ENCODE measurements at places on chromosomes 2 and 18.

GRCh38 chr18:62672600-62672999, 42.7 kb upstream of the PHLPP1 start:
- no peak for DNase-seq

DNA sequence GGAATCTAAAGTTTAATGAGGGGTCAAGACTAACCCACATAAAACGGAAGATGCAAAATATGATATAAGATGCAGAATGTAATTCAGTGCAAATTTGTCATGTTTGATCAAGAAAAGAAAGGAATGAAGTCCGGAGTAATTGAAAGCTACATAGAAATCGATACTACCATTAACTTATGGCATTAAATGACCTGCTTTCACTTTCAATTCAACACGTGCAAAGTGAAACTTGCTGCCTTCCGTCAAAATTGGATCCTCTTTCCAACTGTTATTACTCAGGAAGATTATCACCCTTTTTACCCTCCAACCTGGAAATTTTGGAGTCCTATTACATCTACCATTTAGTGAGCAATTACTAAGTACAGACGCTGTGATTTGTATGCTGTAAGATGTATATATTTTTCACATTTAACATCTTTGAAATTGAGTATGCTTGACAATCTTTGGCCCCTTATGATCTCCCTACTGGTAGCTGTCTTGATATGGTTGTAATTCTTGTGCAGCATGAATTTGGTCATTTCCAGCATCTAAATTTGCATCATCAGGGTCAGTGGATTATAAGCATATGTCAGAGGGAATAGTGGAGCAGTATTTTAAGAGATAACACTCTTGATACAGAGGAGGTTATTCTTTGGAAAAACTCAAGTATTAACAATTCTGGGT, 18.6 kb downstream of the UNC80 start:
- DNase-seq = no peak

- no peak for DNase-seq
Observed at GRCh38 chr2:229887441-229887840, 34.4 kb downstream of the TRIP12 start.

DNA sequence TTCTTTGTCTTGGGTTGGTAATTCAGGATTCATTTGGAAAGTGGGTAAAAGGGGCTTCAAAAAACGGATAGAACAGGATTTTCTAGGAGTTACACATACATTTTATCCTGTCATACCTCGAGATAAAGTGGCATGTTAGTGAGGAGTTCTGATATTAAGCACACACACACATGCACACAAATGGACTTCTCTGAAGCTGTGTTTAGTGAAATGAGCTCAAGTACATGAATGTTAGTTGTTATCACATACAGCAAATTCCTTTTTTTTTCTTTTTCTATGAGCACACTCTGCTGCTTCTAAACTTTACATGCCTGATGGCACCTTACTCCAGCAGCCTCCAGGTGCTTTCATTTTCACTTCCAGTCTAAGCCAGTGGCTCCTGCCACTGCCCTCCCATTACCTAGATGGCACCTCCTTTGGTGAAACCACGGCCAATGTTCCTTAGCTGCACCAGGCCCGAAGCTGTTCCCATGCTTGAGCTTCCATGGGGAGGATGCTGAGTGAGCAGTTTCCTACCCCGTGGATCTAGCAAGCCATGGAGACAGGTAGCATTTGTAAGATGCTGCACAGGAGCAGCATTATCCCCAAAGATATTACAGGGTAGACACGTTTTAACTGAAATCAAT, 49.7 kb downstream of the STAT1 start:
- no peak for DNase-seq

GRCh38 chr18:40613721-40614120, 1341.3 kb upstream of the PIK3C3 start:
- DNase-seq = no peak

DNA sequence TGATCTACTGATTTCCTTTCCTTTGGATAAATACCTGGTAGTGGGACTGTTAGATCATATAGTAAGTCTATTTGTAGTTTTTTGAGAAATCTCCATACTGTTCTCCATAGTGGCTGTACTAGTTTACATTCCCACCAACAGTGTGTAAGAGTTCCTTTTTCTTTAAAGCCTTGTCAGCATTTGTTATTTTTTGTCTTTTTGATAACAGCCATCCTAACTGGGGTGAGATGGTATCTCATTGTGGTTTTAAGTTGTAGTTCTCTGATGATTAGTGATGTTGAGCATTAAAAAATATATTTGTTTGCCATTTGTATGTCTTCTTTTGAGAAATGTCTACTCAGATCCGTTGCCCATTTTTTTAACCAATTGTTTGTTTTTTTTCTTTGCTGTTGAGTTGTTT, 33.9 kb upstream of the EPG5 start:
- no peak for DNase-seq

GRCh38 chr2:240818293-240819125, 1.5 kb downstream of the KIF1A start:
- DNase-seq = no peak

DNA sequence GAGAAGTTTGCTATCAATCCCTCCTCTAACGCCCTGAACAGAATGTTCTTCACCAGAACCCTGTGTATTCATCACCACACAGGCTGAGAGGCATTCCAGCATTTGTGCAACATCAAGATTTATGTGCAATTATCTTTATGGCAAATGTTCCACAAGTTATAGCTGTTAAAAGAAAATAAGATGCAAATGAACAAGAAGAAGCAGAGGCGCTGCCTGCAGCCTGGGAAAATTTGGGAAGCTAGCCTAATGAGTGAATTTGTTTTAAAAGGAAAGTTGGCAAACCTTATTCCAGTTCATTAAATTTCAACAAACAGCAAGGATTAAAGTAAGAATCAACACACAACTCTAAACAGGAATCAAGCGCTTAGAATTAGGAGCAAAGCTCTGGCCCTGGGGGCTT, 5.3 kb downstream of the TPO start:
- no peak for DNase-seq

DNA sequence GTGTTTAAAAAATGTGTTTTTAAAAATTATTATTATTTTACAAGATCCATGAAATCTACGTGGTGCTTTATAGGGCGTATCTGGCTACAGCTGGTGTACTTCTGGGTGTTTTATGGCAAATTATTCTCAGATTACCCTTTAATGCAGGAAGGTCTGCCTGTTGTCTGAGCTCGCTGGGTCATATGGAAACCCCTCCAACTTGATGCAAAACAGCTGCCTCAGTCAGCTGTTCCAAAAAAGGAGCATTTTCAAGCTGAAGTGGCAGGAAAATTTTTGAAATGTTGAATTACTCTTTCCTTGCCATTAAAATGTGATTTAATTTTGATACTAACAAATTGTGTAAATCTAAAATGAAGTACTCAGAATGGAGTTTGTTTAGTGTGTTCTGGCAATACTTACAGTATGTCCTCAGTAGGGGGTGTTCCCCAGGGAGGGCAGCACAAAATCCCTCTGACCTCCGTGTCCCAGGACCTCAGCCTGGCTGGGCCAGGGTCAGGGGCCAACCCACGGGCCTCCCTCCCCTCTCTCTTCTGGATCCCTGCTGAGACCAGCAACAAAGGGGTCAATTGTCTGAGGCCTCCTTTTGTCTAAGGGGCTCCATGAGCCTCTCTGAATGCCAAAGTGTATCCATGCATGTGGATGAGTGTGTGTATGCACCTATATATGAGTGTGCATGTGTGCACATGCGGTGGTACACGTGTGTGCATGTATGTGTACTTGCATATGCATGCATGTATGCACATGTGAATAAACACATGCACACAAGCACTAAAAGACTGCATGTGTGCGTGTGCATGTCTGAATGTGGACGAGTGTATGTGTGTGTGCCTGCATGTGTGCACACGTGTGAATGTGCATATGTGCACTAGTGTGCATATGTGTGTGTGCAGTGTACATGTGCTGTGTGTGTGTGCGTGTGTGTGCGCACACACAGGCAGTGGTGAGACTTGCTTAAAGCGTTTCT, 105.4 kb downstream of the ACOXL start:
- DNase-seq = no peak

- no peak for DNase-seq
Observed at GRCh38 chr2:237191714-237192081, 106.0 kb downstream of the COPS8 start.

DNA sequence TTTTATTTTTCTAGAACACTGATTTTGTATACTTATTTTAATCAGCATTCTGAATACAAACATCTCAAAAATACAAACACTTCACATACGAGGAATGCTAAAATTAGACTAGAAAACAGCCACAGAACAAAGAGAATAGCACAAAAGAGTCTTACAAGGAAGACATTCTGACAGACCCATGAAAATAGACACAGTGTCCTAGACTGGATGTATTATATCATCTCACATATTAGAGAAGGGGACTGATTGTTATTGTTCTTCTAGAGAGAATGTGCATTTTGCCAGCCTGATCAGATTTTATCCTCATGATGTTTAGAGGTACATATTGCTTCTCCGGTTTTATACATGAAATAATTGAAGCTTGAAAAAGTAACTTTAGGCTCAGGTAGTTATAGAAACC, 357.9 kb downstream of the DPP10 start:
- DNase-seq = no peak

DNA sequence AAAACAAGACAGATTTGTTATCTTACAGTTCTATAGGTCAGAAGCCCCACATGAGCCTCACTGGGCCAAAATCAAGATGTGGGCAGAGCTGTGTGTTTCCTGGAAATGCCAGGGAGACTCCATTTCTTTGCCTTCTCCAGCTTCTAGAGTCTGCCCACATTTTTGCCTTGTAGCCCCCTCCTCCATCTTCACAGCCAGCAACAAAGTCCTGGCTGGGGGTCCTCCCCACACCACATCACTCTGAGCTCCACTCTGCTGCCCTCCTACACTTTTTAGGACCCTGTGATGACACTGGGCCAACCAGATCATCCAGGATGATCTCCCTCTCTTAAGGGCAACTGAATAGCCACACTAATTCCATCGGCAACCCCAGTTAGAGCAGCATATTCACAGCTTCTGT, 34.3 kb downstream of the ASB1 start:
- no peak for DNase-seq

DNA sequence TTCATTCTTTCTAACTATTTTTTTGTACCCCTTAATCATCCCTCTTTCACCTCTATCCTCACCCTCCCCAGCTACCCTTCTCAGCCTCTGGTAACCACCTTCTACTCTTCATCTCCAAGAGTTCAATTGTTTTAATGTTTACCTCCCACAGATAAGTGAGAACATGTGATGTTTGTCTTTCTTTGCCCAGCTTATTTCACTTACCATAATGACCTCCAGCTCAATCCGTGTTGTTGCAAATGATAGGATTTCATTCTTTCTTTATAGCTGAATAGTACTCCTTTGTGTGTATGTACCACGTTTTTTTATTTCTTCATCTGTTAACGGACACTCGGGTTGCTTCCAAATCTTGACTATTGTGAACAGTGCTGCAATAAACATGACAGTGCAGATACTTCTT, 22.1 kb upstream of the TMEM37 start:
- no peak for DNase-seq

GRCh38 chr18:66630831-66631230, 26.9 kb upstream of the CDH19 start:
- DNase-seq = no peak

DNA sequence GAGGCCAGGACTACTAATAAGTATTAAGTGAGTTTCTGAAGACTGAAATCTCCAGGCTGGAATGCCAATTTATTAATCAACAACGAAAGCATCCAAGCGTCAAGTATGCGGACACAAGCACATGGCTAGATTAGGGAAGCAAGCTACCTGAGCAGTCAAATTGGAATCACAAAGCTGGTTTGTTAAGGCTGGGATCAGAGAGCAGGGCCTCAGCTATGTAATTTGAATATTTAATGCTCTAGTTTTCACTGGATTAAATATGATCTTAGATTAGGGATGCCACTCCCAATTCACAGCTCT, 5.7 kb downstream of the CCL20 start:
- no peak for DNase-seq

DNA sequence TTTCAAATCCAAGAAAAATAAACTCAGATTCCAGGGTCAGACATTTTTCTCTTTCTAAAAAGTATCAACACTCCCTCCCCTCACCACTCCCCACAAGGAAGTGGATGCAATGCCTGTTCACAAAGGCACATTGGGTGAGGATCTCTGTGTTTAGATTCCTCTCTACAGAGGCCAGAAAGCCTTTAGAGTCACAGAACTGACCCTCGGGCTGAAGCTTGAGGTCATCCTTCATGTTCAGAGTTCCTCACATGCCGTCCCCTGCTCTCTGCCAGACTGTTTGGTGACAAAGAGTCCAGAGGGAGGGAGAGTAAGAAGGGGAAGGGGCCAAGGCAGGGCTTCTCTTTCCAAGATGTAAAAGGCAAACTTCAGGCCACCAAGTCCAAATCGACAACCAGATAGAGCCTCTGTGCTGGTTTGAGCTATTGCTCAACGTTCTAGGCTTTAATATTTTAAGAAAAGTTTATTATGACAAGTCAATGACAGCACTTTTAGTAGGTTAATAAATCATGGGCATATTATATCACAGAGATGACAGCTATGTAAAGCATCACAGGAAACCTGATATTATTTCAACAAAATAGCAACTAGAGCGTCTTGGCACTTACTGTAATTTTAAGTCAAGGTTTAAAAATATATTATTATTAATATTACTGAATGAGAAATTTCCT, 269.4 kb downstream of the ETAA1 start:
- DNase-seq = no peak

GRCh38 chr2:49175831-49176230, 21.5 kb upstream of the FSHR start:
- DNase-seq = no peak

DNA sequence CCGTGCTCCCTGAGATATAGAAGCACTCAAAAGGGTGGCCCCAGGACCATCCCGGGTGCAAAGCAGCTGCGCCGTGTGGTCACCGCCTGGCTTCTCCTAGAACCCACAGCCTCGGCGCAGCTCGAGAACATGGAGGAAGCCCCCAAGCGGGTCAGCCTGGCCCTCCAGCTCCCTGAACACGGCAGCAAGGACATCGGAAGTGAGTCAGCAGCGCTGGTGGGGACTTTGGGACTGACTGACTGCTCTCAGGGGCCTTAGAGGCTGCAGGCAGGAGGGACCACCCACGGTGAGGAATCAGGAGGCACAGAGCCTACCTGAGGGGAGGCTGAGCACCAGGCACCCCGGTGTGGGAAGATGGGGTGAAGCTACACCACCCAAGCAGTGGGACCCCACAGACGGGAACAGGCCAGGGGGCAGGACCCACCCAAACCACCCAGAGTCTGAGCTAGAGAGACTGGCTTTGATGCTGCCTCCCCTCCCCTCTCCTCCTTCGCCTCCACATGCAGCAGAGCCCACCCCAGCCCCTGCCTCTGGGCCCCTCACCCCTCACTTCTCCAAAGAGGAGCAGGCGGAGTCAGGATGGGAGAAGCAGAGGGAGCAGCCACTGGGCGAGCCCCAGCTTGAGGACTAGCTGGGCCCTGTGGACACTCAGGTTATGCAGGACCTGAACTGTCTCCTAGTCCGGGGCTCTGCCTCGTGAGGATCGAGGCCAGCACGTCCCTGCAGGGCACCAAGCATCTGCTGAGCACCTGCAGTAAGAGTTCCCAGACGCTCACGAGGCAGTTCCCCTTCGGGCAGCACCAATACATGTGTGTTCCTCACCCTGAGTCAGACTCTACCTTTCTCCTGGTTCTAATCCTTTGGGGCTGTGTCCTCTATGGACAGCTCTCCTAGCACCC, 28.7 kb downstream of the MTERF4 start:
- no peak for DNase-seq

GRCh38 chr2:47266939-47267710, 112.0 kb upstream of the STPG4 start:
- no peak for DNase-seq

All from stimulated activated CD8-positive, alpha-beta memory T cell treated with anti-CD3 and anti-CD28 coated beads, Interleukin-4, amount 100 ng/mL, for 4 hours (primary cell).